ENCODE measurements at places on chromosomes 13 and 19.

DNA sequence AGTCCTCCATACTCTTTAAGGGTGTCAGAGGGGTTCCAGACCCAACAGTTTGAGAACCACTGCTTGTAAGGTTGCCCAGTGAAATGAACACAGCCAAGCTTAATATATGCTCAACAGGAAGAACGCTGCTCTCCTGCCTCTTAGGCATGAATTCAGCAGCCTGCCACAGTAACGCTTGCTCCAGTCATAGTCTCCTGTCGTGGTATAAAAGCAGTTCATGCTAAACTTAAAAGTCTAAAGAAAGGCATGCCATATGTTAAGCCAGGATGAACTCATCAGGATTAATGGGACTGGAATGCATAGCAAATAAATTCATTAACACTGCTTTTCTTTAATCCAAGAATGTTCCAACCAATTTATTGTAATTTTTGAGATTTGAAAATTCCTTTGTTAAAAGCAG is 38.7 kb downstream of the SLC7A1 start:
- DNase-seq: no peak

DNA sequence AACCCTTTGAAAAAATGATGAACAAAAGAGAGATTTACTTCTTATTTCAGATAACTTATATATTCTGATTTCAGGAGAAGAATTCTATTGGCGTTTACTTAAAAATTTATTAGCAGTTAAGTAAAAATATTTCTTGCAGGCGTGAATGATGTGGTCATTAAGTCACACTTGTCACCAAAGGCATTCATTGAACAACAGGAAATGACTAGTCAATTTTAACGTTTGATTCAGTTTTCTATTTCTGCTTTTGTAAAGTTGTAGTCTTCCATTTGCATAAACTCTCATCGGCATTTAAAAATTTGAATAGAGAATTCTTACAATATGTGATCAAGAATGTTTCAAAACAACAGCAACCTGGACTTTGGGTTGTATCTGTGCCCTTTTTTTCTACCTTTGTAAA is 83.4 kb downstream of the GPR12 start:
- DNase-seq: no peak

DNA sequence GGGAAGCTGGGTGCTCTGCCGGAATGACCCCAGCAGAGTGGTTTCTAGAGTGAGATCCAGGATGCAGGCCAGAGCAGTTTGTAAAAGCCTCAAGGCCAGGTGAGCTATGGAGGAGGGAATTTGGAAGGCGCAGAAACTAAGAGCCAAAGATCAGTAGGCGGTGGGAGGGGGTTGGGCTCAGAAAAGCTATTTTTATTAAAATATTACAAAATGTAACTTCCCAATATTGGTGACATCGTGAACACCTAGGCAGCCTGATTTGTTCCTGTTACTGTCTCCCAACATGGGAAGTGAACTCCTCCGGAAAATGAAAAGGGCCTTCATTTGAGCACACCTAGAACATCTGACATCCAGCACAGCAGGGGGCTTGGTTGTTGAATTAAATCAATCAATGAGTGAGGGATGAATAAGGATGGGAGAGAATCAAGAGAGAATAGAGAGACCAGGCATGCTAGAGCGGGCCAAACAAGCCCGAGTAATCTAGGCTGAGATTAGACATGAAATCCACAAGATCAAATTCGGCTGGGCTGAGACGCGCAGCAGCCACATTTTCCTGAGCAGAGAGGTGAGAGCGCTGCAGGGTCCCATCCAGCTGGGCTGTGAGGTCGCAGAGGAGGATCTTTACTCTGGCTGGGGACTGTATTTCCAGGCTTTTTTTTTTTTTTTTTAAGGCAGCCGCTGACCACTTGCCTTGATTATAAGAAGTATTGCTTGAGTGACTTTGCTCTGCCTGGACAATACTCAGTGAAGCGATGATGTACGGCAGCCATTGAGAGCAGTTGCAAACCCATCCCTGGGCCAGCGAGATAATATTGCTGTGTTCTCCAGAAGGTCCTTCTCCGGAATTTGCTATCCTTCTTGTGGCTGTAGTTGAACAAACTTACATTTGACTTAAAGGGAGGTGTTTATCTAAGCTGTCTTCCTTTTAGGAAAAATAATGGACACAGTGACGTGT is 178.0 kb upstream of the KL start:
- no peak for DNase-seq

GRCh38 chr19:47305309-47305751 is 4.3 kb upstream of the C5AR1 start:
- DNase-seq: peak; percentile 15

- DNase-seq: no peak
Observed at GRCh38 chr13:73702419-73703071, 431.7 kb downstream of the KLF12 start.

- DNase-seq: no peak
Observed at GRCh38 chr13:76887076-76887563, 915 bp upstream of the KCTD12 start.

GRCh38 chr19:49333418-49333805 is 1.8 kb upstream of the CD37 start:
- DNase-seq: no peak

- no peak for DNase-seq
Observed at GRCh38 chr13:95588721-95589120, 36.2 kb downstream of the CLDN10 start.

- DNase-seq: no peak
Observed at GRCh38 chr13:98892821-98893220, 85.0 kb downstream of the DOCK9 start.

- DNase-seq: no peak
Observed at GRCh38 chr19:50739914-50740426, 16.8 kb downstream of the CLEC11A start.

GRCh38 chr13:88628882-88629281 is 957.7 kb downstream of the SLITRK5 start:
- no peak for DNase-seq

DNA sequence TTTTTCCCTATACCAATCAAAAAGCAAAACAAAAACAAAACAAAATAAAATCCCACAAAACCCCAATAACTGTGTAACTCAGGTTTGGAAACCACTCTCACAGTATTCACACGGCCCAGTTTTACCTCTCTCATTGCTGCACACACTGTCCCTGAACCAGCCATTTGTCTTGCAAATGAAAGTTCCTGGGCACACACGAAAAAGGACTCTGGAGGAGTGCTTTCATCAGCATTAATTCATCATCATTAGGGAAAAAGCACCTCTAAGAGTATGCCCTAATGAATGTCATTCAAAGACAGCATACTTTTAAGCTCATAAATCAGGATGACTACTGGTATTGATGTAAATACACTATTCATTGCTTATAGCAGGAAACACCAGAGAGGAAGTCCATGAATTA is 306.3 kb downstream of the DNAJC15 start:
- DNase-seq: no peak

DNA sequence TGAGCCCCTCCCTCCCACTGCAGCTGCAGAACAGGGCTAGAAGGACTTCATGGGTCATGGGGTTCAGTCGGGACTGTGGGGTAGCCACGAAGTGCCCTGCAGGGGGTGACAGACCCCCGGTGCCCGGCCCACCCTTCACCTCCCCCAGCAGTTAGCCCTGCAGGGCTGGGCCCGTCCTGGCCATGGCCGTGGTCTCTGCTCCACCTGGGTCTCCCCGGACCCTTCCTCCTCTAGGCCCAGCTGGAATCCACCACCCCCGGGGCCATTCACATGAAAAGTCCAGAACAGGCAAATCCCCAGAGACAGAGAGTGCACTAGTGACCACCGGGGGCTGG is 17.3 kb downstream of the MKNK2 start:
- DNase-seq: no peak

DNA sequence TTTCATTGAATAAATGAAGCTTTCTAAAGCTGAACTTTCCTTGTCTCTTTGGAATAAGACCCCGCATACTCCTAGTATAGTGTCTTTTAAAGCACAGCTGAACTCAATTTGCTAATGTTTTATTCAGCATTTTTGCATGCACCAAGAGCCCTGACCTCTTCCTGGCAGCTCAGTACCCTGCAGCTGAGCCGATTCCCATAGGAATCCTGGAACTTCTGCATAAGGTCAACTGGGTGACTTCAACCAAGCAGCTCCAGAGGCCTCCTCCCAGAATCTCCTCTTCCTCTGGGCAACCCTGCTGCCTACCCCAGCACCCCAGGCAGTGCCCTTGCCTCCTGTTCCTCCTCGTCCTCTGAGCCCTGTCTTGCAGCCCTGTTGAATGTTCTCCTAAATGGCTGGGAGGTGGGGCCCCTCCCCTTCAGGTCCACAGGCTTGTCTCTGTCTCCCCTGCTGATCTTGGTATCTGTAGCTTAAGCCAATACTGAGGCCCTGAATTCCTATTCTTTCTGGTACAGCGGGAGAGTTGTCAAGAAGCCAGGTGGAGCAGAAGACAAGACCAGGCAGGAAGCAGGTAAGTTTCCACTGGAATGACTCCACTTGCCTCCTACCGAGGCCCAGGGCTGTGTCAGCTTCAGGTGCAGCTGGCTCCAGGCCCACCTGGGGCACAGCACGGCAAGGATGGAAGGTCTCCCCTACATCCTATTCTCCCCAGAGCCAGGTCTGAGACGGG is 23.6 kb upstream of the CCDC124 start:
- no peak for DNase-seq

GRCh38 chr13:95349267-95349666 is 48.0 kb upstream of the ABCC4 start:
- DNase-seq: no peak

Measured in pons (tissue), 1 donor.